ENCODE measurements at places on chromosomes 3 and 15.

DNA sequence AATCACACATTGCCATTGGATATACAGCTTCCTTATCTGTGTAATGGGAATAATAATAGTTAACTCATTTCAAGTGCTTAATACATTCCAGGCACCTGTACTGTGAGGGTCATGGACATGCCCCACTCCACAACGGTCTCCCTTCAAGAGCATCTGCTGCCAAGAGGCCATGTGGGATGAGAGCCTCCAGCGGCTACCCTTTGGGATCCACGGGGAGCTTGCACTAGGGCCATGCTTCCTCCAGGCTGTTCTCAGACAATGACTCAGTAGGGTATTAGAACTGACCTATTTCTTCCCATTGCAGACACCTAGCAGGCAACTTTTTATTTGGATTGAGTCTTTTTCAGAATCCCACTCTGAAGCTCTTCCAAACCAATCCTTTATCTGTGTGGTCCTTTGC lies 1078.9 kb downstream of the TUSC7 start:
- DNase-seq, result no peak

- no peak for DNase-seq
Measured at GRCh38 chr3:44860117-44860516, 1.6 kb upstream of the TMEM42 start.

GRCh38 chr3:60384341-60384740 lies 866.9 kb downstream of the FHIT start:
- DNase-seq, result no peak

GRCh38 chr15:32029409-32029861 lies 880 bp upstream of the CHRNA7 start:
- no peak for DNase-seq

DNA sequence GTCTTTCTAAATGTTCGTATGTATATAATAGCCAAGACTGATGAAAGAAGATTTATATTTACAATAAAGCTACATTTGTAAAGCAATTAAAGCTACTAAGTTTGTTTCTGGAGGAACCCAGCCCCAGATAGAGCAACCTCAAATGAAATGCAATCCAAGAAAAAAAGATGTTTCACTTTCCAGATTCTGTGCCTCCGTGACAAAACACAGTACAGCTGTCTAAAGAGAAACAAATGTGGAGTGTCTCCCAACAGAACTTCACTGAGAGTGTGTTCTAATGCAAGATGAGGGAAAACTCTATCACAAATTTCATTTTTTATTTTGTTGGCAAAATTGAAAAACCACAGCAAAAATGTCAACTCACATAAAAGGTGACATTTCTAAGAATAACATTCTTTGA lies 317.0 kb downstream of the OCA2 start:
- DNase-seq, result no peak

GRCh38 chr15:53260647-53261046 lies 470.5 kb upstream of the ONECUT1 start:
- no peak for DNase-seq

GRCh38 chr15:34652726-34653033 lies 69.2 kb upstream of the GOLGA8B start:
- no peak for DNase-seq

DNA sequence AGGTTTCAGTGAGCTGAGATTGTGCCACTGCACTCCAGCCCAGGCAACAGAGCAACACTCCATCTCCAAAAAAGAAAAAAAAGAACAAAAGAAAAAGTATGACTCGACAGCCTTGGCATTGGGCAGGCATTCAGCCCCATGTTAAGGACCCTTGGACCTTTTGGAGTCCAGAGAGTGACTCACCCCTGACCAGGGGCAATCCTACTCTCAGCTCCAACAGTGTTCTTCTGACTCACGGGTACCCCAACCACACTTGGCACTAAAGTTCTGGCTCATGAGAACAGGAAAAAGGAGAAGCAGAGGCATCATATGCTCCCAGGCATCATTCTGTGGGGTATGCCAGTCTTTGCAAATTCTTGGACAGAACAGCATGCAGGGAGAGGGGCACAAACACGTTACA lies 252.4 kb upstream of the HES1 start:
- DNase-seq, result no peak

DNA sequence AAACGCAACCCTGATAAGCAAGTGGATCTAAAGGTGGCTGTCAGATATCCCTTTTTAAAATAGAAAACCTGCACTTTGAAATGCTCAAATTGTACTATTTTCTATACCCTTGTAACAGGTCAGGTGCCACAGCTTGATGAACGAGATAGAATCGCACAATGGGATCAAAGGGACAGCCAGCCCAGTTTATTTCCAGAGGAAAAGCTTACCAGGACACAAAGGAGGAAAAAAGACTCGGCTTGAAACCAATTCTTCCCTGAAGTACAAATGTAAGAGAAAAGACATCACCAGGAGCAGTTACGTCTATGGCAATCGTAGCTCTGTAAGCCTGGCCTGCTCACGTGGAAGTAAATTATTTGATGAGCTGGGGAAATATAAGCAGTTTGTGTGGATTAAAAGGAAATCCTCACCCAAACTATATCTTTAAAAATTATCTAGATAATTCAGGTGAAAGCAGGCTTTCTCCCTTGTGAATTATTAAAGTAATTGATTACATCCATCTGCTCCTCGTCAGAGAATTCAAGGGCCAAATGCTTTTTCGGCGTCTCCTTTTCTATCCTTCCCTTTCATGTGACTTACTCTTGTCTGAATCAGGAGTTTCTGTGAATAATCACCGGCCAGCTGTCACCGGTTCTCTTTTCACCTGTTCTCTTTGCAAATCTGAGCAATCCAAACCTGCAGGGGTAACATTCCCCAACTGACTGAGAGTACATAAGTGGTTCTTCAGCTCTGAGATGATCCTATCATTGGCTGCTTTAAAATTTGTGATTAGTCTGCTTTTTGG lies 339.2 kb upstream of the ONECUT1 start:
- no peak for DNase-seq

GRCh38 chr3:74301056-74301455 lies 313.4 kb downstream of the CNTN3 start:
- no peak for DNase-seq

DNA sequence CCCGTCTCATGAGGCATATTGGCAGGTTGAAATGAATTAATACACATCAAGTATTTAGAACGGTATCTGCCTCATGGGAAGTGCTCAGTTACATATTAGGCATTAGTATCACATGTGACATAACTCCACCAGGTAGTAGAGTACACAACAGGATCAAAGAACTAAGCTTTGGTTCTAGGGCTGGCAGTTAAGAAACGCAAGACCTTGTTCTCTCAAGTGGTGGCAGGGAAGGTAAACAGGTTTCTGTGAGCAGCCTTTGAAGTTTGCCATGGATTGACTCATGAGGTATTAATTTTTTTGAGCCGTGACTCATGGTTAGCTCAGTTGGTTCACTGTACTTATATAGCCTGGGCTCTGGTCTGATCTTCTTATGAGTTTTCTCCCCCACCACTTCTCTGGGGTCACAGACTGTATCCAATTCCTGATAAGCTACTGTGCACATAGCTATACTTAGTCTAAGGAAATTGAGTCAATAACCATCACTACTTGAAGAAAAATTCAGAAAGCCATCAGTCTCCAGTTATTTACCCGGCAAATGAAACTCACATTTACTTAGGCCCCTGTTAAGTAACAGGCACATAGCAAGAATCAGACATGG lies 155.6 kb upstream of the STT3B start:
- DNase-seq, result no peak
